ENCODE measurements at places on chromosomes 12 and 14. TPM values are rescaled to one million over a fixed set of nuclear protein-coding genes. Genes with fewer than 3 reads are reported as not detected.

Gene TSPAN8
- total RNA-seq = not detected

DNA sequence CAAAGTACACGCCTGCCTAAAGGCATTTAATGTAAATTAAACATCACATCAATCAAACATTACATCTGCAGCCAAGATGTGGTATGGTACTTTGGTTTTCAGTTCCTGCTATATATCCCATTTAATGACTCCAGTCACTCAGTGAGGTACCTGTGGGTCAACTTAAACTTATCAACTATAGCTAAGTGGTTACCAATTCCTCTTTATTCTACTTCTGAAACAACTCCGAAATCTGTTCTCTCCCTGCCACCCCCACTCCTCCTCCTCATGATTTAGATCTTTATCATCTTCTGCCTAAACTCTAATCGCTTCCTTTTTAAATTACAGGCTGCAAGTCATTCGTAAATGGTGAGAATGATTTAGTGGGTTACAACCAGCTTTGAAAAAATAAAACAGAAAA is 57.9 kb downstream of the BCL2L14 start:
- no peaks in the 10 kb centered on the region for H3K36me3 ChIP-seq
- no peak overlapping the region for H3K4me3 ChIP-seq
- H3K4me1 ChIP-seq = no peaks in the 10 kb centered on the region
- no peaks in the 10 kb centered on the region for H3K27me3 ChIP-seq
- H3K27ac ChIP-seq = no peak overlapping the region

DNA sequence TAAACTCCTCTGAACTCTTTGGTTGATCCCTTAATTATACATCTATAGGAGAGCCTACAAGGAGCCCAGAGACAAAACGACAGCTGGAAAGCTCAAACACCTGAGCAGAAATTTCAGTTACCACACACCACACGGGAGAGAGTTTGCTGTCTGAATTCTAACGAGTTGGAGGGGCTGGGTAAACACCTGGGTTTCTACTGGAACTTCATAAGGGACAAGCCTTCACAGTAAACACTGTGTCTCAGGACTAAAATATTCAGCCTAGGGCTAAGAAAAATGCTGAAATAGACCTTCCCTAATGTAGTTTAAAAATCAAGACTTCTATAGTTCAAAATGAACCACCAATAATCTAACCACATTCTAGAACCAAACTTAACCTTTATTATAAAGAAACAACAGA is 9.6 kb upstream of the ANO2 start:
- H3K27me3 ChIP-seq = peaks cover 43% of the 10 kb centered on the region
- DNase-seq = no peak
- H3K36me3 ChIP-seq = no peaks in the 10 kb centered on the region

Gene ACYP1
- 44.9 TPM for total RNA-seq

Gene RIPK3
- 18.6 TPM for total RNA-seq

GRCh38 chr14:74015963-74016362 is 3.1 kb downstream of the ENTPD5 start:
- H3K4me3 ChIP-seq = no peak overlapping the region
- H3K4me1 ChIP-seq = peaks cover 27% of the 10 kb centered on the region
- H3K27me3 ChIP-seq = no peaks in the 10 kb centered on the region

Gene TMEM229B
- total RNA-seq = 0.32 TPM

GRCh38 chr12:57622293-57623245 is 10.4 kb downstream of the B4GALNT1 start:
- peaks cover 46% of the 10 kb centered on the region for H3K4me1 ChIP-seq
- no peak overlapping the region for H3K27ac ChIP-seq
- peak overlapping the region; percentile 86 for H3K4me3 ChIP-seq
- DNase-seq = no peak
- peaks cover 92% of the 10 kb centered on the region for H3K27me3 ChIP-seq
- no peaks in the 10 kb centered on the region for H3K36me3 ChIP-seq

- H3K4me3 ChIP-seq = no peak overlapping the region
- no peaks in the 10 kb centered on the region for H3K27me3 ChIP-seq
- no peak overlapping the region for H3K27ac ChIP-seq
- peaks cover 37% of the 10 kb centered on the region for H3K4me1 ChIP-seq
- H3K36me3 ChIP-seq = peaks cover 5% of the 10 kb centered on the region
- DNase-seq = no peak
Measured at GRCh38 chr12:51378749-51379148, 12.5 kb downstream of the GALNT6 start.

Gene MANSC1
- total RNA-seq = 0.65 TPM

GRCh38 chr12:18581232-18581962 is 156.4 kb downstream of the PLCZ1 start:
- H3K36me3 ChIP-seq = no peaks in the 10 kb centered on the region
- H3K4me3 ChIP-seq = no peak overlapping the region
- H3K27ac ChIP-seq = no peak overlapping the region
- no peak for DNase-seq

DNA sequence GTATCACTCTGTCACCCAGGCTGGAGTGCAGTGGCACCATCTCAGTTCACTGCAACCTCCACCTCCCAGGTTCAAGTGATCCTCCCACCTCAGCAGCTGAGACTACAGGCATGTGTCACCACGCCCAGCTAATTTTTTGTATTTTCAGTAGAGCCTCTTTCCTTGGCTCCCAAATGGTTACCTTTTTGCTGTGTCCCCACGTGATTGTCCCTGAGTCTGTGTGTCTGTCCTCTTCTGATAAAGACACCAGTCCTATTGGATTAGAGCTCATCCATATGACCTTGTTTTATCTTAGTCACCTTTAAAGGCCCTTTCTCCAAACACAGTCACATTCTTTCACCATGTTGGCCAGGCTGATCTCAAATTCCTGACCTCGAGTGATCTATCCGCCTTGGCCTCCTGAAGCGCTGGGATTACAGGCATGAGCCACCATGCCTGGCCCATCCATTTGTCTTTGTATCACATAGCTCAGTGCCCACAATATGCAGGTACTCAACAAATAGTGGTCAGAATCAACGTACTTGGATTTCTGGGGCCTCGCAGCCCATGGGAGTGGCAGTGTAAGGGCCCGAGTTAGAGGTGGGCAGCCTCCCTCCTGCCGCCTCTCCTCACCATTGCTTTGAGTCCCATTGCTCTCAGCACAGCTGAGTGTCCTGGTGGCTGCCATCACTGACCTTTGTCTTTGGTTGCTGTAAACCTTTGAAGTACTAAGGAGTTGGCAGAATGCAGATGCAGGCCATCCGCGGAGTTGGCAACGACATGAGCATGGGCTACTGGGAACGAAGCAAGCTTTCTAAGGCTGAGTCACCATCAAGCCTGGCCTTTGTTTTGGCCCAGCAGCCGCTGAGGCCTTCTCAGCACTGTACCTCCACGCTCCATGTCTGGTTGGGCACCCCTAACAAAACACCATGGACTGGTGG is 9.3 kb downstream of the TPCN1 start:
- peak overlapping the region; percentile 52 for H3K4me3 ChIP-seq
- H3K36me3 ChIP-seq = peaks cover 49% of the 10 kb centered on the region
- peak overlapping the region; percentile 43 for H3K27ac ChIP-seq
- no peak for DNase-seq
- H3K27me3 ChIP-seq = no peaks in the 10 kb centered on the region
- H3K4me1 ChIP-seq = peaks cover 67% of the 10 kb centered on the region

Gene KTN1
- total RNA-seq = 144 TPM

DNA sequence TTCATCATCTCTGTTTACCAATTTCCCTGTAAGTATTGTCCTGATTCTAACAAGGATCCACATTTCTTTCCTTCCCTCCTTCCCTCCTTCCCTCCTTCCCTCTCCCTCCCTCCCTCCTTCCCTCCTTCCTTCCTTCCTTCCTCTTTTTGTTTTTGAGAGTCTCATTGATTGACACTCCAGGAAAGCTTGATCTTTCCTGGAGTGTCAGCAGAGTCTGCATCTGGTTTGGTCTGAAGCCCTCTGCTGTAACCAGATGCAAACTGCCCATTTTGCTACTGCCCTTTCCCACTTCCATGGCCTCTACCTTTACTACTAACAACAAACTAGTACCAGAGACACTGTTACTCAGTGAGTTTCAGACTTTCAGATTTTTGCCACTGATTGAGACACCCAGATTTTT is 14.4 kb upstream of the OR6C65 start:
- H3K27ac ChIP-seq = no peak overlapping the region
- H3K36me3 ChIP-seq = no peaks in the 10 kb centered on the region
- H3K4me1 ChIP-seq = no peaks in the 10 kb centered on the region
- no peak for DNase-seq
- H3K4me3 ChIP-seq = no peak overlapping the region

Gene IGF1
- 2.0 TPM for total RNA-seq

DNA sequence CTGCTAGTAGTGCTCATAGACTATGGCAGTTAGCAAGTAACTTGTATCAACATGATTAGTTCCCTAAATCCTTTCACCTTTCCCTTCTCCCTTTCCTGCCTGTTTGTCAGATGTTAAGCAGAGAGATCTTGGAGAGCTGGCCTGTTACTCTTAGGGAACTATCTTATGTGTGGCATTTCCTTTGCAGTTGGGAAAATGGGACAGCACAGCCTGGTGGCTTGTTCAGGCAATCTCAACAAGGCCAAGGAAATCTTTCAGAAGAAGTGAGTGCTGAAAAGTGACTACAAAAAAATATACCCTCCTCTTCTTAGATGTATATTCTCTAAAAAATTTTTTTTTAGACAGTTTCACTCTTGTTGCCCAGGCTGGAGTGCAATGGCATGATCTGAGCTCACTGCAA is 7.4 kb downstream of the PARP2 start:
- peaks cover 43% of the 10 kb centered on the region for H3K36me3 ChIP-seq
- no peaks in the 10 kb centered on the region for H3K27me3 ChIP-seq
- H3K4me3 ChIP-seq = no peak overlapping the region
- no peak for DNase-seq
- no peak overlapping the region for H3K27ac ChIP-seq

- H3K36me3 ChIP-seq = peaks cover 9% of the 10 kb centered on the region
- H3K27ac ChIP-seq = no peak overlapping the region
- DNase-seq = no peak
- peaks cover 48% of the 10 kb centered on the region for H3K4me1 ChIP-seq
Measured at GRCh38 chr14:49905989-49906388, 13.1 kb downstream of the ARF6 start.

DNA sequence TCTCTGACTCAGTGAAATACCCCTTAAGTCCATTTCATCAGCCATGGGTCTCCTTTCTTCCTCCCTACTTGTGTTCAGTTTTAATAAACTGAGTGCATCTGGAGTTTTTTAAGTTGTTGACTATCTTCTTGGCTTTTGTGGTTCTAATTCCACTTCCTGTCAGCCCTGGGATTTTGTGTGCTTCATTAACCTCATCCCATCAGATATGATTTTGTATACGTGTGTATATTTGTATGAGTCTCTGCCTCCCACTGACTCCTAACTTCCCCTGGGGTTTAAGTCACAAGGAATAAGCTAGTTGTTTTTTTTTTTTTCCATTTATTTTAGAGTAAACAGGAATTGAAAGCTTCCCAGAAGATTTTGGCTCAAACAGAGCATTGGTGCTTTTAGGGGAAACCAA is 62.7 kb downstream of the TTLL5 start:
- no peak for DNase-seq
- no peaks in the 10 kb centered on the region for H3K27me3 ChIP-seq
- H3K4me1 ChIP-seq = peaks cover 8% of the 10 kb centered on the region
- no peak overlapping the region for H3K4me3 ChIP-seq

DNA sequence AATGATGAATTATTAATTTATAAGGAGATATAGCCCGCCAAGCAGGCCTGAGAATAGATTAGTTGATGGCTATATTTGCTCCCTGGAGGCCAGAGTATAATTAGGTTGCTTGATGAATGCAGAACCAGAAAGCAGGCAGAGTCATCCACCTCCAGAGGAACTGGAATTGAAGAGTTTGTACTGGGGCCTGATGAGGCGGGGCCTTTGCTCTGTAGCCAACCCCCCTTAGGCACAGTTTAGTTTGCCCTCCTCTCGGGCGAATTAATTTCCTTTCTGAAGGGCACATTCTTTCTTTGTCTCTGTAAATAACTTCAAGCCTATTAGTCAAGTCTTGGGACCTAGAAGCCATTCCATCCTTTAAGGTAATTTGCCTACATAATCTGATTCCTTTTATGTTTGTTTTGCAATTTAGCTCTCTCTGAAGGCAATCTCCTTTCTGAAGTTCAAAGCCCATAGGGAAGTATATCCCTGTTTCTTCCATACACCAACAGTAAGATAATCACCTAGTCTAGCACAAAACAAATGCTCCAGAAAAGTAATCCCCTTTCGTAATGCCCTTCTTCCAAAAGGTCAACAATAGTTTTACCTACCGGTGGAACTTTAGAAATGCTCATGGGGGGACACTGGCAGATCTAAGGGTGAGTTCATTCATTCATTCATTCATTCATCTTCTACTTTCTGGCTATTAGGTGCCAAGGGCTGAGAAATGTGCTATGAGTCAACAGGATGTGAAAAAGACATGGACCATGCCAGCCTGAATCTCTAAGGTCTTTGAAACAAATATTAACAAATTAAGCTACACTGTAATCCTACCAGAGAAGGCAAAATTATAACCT is 84.8 kb upstream of the NUDT4 start:
- no peak for DNase-seq
- no peaks in the 10 kb centered on the region for H3K27me3 ChIP-seq
- H3K27ac ChIP-seq = no peak overlapping the region
- H3K36me3 ChIP-seq = peaks cover 2% of the 10 kb centered on the region
- H3K4me3 ChIP-seq = no peak overlapping the region

GRCh38 chr12:2751686-2752085 is 43.1 kb upstream of the FKBP4 start:
- no peaks in the 10 kb centered on the region for H3K4me1 ChIP-seq
- no peak overlapping the region for H3K27ac ChIP-seq
- no peak for DNase-seq

DNA sequence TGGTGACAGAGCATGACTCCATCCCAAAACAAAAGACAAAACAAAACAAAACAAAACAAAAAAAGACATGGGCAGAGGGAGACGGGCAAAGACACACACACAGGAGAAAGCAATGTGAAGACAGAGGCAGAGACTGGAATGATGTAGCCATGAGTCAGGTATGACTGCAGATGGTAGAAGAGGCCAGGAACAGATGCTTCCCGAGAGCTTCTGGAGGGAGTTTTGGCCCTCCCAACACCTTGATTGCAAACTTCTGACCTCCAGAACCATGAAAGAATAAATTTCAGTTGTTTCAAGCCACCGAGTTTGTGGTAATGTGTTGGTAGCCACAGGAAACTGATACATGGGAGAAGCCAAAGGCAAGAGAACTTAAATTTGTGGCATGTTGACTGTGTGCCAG is 27.1 kb downstream of the VWF start:
- no peak overlapping the region for H3K27ac ChIP-seq
- peaks cover 8% of the 10 kb centered on the region for H3K27me3 ChIP-seq
- H3K4me3 ChIP-seq = no peak overlapping the region
- no peaks in the 10 kb centered on the region for H3K36me3 ChIP-seq
- no peak for DNase-seq
